ENCODE measurements at places on chromosomes 7 and 10. TPM values are rescaled to one million over a fixed set of nuclear protein-coding genes. Genes with fewer than 3 reads are reported as not detected.

The CHAT gene
- total RNA-seq = not detected

The MYL10 gene
- 3.2 TPM for total RNA-seq

DNA sequence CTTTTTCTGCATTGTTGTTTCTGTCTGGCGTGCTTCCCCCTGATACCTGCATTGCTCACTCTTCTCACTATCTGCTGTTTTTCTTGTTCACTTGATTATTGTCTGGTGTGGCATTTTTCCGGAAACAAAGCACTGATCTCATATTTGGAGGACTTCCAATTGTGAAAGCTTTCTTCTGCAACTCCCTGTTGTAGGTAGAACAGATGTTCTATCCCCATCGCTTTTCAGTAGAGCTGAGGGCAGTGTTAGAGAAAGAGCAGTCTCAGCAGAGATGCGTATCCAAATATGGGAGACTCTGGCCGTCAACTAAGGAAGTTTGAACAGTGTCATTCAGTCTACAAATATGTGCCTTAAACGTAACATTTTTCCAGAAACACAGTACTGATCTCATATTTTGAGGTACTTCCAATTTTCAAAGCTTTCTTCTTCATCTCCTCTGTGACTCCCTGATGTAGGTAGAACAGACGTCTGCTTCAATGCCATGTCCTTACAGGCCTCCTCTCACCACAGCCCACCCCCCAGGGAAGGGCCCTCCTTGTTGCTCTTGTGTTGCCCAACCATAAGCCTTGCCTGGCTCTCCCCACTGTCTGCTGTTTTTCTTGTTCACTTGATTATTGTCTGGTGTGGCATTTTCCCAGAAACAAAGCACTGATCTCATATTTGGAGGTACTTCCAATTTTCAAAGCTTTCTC, 27.1 kb upstream of the GJD4 start:
- DNase-seq = peak; percentile 5

DNA sequence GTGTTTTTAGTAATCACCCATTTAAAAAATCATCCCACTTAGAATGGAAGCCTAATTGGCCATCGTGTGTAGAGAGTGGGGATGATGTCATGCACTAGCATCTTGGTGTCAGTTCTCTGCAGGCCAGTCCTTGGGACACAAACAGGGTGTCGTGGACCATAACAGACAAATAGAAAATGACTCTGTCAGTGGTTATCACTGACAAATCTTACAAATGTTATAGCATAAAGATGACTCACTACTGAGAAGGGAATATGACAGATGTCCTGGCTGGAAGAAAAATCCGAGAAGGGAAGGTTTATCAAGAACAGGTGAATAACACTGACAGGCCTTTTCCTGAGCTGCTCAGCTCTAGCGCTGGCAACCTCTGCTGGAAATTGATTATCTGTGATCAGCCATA, 10.6 kb downstream of the CABCOCO1 start:
- no peak for DNase-seq

- no peak for DNase-seq
Measured at GRCh38 chr10:84668186-84668763, 339.9 kb downstream of the CCSER2 start.

The DNTT gene
- total RNA-seq = 0.10 TPM

DNA sequence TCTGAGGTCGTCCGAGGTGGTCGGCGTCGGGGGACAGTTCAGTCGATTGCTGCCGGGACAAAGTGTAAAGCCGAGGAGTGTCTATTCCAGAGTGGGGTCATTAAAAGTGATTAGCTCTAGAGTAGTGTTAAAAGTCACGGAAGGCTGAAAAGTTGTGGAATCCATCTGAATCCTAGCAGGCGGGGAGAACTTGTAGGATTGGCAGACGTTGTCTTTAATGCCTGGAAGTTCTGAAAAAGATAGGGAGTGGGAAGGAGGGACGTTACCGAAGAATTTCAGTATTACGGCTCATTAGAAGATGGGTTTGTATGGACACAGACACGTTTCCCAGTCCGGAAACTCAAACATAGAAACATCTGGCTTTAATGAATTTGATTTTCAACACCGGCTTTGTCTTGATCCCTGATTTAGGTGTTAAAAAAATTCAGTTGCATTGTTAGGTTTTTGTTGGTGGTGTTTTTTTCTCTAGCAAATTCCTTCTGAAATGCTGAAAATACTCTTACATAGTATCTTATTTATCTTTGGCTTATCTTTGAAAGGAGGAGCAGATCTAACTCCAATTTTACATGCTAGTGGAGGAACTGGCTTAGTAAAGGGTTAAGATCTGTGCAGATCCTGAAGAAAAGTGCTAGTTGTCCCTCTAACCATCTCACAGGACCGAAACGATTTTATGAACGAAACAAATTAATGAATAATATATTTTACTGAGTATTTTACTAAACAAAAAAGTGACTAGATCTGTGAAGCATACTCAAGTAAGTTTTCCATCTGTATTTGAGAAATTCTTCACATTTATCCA, 900 bp downstream of the MKLN1 start:
- DNase-seq = peak; percentile 59

DNA sequence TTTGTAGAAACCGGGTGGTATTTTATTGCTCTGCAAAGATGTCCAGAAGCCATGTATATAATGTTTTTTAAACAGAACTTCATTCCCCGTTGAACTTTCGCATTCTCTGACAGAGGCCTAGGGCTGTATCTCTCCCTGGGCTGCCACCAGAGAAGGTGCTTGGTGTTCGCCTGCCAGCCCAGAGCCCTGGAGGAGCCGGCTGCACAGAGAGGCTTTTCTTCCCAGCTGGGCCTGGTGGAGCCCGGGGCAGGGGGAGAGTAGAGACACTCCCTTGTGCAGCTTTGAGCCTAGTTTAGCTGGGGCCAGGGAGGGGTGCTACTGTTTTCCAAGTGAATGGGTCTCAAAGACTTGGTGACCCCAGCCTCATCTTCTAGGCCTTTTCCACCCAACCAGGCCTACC, 13.6 kb upstream of the TRIM8 start:
- no peak for DNase-seq

- DNase-seq = no peak
Measured at GRCh38 chr7:121286186-121286585, 42.6 kb upstream of the WNT16 start.

DNA sequence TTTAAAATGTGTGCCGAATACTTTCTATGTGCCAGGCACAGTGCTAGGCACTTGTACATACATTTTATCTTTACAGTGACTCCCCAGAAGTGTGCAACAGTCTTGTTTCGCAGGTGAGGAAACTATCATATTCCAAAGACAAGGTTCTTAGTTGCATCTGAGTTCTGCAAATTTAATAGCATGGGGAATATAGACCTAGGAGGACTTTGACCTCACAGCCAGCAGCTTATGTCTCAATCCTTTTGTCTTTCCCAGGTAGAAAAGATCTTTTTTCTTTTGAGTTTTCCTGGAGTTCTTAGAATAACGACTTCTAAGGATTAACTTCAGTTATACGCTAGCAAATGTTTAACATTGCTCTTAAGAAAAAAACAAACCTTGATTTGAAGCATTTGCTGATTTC, 482.8 kb upstream of the ZMIZ1 start:
- DNase-seq = no peak

DNA sequence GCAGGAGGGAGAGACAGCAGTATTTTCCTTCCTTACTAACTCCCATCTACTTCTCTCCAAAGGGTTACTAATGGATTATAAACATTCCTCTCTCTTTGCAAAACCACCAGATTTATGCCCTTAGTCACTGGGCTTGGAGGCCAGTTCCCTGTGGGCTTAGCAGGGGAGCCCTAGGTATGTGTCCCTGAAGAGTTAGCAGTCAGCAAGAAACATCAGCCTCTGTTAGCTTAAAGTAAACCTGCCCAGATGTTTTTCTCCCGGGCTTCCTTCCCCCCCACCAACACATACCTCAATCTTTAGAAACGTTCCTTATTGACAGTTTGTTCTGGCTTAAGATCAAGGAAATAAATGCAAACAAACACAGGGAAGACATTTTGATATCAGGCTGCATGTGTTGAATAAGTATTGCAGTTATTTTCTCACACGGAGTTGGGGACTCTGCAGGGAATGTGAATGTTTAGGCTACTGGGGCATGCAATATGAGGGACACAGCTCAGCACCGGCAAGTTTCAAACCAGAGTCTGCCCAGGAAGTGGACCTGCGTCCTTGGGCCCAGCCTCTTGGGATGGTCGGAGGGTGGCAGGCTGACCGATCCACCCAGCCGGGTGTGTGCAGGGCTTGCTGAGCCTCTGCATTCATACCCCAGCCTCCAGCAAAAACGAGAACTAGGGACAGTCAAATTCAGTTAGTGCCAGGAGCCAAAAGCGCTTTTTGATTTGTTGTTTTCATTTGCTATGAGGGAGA, 252.0 kb upstream of the GRB10 start:
- DNase-seq = no peak

GRCh38 chr7:79553811-79554555, 100.5 kb upstream of the MAGI2 start:
- no peak for DNase-seq

GRCh38 chr7:117769085-117769484, 104.2 kb downstream of the CTTNBP2 start:
- DNase-seq = no peak

The GNAT3 gene
- total RNA-seq = not detected

The ALOX5 gene
- total RNA-seq = 9.4 TPM

The MACC1 gene
- total RNA-seq = 7.1 TPM

The ZNF467 gene
- 3.6 TPM for total RNA-seq

- DNase-seq = no peak
Measured at GRCh38 chr10:76209135-76209534, 777.7 kb downstream of the LRMDA start.

GRCh38 chr10:635088-635861, 54.2 kb downstream of the DIP2C start:
- no peak for DNase-seq

The CCDC3 gene
- total RNA-seq = 36.3 TPM

The RTKN2 gene
- 6.5 TPM for total RNA-seq

The SLC25A40 gene
- total RNA-seq = 19.7 TPM

DNA sequence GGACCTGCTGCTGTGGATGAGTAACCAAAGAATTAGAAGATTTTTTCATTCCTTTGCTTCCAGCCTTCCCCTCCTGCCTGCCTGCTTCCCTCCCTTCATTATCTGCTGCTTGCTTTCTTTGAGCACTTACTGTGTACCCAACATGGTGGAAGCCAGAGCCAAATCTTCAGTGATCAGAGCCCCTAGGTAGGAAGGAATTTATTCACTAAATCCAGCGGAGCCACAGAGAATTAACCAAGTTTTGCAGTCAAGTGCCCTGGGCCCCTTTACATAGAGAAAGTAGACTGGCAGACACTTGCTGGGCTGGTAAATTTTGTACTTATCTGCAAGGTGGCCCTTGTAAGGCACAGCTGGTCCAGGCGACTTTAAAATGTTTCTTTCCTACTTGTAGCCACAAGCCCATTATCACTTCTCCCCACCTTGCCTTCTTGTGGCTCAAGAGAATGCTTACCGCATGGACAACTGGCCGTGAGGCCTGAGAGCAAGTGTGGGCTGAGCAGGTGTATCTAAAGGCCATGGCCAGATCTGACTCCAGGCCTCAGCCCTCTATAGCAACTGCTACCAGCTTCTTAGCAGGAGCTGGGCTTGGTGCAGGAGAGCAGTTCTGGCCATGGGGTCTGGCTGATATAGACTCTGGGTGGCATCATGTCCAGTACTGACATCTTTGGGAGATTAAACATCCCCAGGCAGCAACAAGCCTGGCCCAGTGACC, 11.1 kb downstream of the UNC5B start:
- DNase-seq = no peak

DNA sequence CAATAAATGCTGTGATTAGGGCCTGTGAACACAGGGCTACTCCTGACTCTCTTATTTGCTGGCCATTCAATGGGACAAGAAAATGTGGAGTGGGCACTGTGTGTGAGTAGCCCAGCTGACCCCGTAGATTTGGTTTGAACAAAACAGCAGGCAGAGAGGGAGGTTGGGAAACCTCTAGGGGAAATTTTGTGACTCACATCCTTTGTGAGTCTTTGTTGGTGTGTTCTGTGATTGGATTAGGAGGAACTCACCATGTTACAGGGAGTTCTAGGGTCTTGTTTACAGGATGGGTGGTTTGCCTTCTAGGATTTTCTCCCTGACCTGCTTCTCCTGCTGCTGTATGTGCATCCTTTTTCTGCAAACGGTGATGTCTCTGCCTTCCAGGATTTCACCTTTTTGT, 128.3 kb upstream of the MKI67 start:
- DNase-seq = no peak

DNA sequence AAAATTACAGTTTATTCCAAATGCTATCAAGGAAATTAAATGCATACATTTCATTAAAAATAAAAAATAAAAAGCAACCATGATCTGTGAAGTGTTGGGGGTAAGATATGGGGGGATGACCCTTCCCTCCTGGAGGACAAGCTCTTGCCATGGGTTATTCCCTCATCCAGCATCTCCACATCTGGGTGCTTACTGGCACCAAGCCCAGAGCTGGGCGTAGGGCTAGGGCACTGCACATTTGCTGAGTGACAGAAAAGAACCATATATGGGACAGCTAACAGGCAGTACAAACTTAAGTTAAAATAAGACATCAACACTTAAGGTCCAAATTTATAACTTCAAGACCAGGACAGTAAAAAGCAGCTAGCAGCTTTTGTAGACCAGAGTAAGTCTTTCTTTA, 10.2 kb downstream of the CCDC6 start:
- no peak for DNase-seq

DNA sequence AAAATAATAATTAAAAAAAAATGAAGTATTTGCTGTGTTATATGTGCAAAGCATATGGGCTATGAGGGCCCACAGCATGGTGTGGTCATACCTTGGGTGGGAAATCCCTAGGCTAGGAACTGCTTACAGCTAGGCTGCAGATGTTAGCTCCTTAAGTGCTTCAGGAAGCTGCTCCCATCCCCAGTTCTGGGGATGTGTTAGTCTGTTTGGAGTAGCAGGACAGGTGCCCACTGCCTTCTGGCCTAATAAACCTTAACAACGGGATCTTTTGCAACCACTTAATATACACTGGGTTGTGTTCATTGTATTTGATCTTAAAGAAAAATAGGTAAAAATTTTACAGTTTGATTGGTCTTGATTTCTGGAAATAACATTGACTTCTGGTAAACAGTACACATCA, 46.3 kb downstream of the HK1 start:
- no peak for DNase-seq

DNA sequence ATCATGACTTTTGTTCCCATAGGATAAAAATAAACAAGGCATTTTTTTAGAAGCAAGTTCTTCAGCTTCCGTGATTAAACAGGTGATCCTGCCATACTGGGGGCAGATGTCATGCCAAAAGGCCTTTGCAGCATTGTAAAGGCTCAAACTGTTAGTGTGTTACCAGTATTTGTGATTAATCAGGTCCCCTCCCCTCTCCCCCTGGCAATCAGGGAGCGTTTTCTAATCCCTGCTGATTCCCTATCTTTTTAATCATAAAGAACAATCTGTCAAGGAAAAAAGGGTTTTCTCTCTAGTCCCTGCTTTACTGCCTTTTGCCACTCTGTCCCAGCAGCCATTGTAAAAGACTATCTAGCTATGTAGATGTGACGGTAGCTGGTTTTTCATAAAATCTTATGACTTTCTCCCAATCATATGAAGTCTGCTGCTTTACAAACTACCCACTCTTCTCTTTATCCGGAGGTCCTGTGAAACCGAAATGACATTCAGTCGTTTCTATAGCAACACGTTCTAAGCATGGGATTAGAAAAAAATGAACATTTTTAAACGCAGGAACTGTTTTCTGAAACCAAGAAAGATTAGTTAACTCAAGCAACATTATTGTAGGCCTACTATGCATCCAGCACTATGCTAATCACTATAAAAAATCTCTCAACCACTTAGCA, 210.9 kb downstream of the RNLS start:
- DNase-seq = no peak

All from skin of body (tissue), 3 donors.